ENCODE measurements at places on chromosomes 11 and 22.

DNA sequence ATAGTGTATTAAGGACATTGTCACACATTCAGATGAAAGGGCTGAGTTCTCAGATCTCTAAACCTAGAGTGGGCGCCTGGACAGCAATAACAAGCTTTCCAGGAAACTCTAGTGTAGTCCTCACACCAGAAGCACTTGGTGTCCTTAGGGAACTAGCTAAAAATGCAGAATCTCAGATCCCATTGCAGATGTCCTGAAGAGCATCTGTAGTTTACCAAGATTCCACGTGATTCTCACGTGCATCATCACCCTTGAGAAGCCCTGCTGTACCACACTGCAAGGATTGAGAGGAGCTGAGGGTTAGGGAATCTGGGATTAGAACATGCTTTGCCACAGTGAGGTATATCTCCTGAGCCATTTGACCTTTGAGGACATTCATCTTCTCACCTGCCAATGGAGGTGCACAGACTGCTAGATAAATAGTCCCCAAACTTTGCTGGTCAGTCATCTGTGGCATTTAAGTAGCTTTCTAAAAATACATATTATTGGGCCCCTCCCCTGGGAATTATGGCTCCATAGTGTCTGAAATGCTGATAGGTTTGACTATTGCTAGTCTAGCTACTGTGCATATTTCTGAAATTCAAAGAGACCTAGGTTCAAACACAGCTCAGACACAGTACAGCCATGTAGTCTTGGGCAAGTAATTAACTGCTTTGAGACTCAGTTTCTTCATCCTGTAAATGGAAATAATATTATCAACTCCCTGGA lies 1068.9 kb downstream of the OPCML start:
- no peak for DNase-seq

GRCh38 chr11:67611165-67611564 lies 4.4 kb downstream of the NDUFV1 start:
- no peak for DNase-seq

- no peak for DNase-seq
These were observed 4.2 kb upstream of the SERPINH1 start for GRCh38 chr11:75557666-75558494.

GRCh38 chr11:67525275-67525976 lies 2.2 kb upstream of the CABP2 start:
- no peak for DNase-seq

DNA sequence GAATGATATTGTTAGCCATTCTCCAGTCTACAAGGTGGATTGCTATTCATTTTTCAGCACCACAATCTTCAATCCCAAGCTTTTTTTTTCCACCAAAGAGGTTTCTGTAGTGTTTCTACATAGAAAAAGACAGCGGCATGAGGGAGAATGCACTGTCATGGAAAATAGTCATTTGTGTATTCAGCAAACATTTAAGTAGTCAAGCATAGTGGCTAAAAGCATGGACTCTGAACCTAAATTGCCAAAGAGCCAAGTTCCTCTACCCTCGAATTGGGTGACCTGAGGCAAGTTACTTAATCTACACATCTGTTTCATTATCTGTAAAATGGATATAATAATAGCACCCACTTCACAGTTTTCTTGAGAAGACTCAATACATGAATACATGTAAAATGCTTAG lies 14.2 kb downstream of the GAS2 start:
- DNase-seq = no peak

DNA sequence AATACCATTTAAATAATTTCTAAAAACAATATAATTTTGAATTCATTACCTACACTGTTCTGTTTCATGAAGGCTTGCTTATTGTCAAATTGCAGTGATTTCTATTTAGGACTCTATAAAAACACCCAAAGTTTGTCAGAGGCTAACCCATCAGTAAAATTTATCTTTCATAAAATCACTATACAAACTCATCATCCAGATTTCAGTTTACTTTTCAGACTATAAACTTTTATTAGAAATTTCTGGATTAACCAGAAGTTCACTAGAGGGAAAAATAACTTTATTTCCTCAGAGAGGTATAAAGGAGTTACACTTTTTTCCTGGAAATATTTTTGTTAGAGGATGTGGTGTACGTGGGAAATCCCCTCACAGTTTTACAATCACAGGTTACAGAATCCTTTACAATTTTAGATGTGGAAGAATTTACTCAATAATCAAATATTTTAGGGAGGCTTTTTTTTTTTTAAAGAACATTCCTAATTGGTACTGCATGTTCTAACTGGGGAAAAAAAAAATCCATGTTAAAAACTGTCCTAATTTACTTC lies 176.7 kb downstream of the SWAP70 start:
- no peak for DNase-seq

DNA sequence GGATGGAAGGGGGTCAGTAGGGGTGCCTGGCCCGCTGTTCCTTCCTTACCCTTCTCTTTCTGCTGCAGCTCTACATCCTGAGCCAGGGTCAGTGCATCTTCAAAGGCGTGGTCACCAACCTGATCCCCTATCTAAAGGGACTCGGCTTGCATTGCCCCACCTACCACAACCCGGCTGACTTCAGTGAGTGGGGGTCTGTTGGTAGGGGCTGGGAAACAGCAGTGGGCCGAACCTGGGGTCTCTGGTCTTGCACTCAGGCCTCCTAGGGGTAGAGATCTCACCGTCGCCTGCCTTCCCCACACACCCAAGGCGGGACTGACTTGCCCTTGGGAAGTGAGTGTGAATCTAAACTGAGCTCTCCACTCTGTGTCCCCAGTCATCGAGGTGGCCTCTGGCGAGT lies 7.6 kb downstream of the ABCG4 start:
- no peak for DNase-seq

- no peak for DNase-seq
These were observed 96.9 kb downstream of the SLC1A2 start for GRCh38 chr11:35322318-35322979.

- no peak for DNase-seq
These were observed 58.3 kb downstream of the TYR start for GRCh38 chr11:89235976-89236375.

GRCh38 chr11:64791781-64792291 lies 11.2 kb downstream of the MAP4K2 start:
- DNase-seq = no peak

DNA sequence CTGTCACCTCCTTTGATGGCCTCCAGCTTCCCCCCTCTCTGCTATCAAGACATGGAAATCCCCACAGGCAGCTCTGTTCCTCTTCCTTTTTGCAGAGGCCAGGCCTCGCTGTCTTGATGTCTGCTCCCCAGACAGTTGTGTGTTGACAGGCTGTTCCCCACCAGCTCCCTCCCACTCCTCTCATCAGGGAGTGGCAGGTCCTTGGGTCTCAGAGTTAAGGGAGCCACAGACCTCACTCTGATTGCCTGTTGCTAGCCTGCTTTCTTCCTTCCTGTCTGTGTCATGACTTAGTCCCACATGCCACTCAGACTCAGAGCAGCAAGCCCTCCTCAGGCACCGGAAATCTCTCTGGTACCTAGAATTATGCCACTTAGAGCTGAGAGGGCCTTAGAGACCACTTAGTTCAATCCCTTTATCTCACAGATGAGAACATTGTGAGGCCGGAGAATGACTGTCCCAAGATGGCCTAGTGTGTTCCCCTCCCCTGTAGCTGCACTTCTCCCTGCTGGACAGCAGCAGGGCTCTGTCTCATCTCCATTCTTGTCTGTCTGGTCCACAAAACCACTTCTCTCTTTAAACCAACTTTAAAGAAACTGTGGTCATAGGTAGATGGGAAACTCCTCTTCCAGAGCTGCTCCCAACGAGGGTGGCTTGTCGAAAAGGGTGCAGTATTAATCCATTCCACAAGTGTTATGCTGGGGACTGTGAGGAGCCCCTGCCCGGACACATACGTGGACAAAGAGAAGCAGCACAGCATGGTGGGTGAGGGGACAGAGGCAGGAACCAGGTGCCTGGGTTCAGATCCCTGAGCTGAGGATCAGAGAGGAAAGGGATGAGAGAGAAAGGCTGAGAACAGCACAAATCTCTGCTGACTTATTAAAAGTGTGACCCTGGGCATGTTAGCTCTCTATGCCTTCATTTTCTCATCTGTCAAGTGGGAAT lies 4.2 kb downstream of the AMPD3 start:
- DNase-seq = no peak

- DNase-seq = no peak
These were observed 100.6 kb downstream of the CSNK2A3 start for GRCh38 chr11:11252403-11252802.

DNA sequence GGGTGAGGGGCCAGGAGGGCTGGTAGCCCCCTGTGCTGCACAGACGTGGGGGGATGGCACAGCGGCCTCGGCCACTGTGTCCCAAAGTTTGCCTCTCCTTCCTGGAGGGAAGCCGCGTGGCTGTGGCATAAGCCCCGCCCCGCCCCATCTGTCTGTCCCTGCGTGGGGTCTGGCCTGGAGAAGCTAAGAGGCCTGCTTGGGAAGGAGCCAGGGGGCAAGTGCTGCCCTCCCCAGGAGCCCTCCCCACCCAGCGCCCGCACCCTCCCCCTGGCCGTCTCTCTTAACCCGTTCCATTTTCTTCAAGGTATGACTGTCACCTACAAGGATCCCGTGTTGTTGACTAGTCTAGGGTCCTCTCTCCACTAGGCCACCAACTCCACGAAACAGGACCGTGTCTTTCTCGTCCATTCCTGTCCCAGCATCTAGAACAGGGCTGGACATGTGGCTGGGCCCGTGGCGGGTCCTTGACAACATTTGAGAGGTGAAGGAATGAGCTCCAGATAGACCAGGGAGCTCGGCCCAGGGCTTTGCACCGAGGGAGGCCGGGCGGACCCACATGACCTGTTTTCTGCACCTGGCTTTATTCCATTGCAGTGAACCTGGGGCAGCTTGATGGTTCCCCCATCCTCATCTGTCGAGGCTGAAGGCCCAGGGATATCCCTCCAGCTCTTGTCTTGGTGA lies 428.0 kb downstream of the TBC1D22A start:
- DNase-seq = no peak

DNA sequence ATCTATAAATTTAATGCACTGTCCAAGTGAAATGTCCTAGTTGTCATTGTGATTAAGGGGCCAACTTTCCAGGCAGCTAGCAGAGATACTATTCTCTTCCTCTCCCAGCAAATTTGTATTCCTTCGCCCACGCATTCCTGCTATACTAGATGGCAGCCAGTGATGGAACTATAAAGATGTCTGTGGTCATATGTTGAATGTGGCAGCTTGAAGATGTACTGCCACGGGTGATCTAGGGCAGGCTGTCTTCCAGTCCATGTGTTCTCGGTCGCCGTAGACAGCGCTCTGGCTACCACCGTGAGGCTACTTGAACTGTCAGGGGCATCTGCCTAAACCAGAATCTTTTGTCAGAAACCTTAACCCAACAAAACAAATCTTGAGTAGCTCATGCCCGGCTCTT lies 8.3 kb upstream of the SIDT2 start:
- DNase-seq = no peak

DNA sequence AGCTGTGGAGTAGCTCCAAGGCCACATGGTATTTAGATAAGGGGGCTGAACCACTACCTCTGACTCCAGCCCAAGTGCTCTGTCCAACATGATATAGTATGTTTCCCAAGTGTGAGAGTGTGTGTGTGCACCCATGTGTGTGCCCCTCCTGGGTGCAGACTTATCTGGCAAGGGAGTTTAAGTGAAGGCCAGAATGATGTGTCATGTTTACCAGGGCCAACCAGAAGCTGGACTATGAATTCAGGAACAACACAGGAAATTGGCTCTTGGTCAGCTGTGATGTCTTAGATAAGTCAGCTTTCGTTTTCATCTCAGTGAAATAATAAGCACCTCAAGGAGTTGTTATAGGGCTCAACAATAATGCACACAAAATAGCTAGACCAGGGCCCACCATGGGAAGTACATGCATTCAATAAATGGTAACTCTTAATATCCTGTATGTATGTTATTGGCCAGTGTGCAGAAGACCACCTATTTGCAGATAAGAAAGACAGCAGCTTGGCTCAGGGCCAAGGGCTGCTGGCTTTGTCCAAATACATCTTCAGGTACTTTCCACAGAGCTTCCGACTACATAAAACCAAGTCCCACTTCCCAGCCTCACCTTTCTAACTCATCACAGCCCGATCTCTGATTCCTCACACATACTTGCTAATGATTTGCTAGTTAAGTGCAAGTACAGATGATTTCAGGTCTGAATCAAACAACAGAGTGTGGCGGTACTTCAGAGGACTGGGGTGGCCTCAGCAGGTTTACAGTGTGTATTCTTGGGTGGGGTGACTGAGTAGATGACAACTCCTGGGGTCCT lies 120.9 kb downstream of the ME3 start:
- DNase-seq = no peak

GRCh38 chr11:40032331-40032730 lies 1427.1 kb downstream of the LRRC4C start:
- no peak for DNase-seq

DNA sequence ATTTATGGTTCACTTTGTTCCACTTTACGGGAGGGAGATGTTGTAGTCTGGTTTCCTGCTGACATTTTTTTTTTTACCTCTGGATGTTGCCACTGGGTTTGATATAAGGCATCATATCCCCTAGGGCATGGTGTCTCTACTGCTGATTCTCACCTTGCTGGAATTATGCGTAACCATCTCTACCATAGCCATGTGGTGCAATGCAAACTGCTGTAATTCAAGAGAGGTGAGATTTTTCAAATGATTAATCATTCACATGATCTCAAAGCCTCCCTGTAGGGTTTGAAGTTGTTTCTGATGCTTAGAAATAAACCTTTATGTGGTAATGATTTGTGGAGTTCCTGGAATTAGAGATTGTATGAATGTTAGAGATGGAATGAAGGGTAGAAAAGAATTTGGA lies 13.0 kb downstream of the MS4A3 start:
- no peak for DNase-seq

GRCh38 chr11:3920148-3920852 lies 64.8 kb downstream of the STIM1 start:
- no peak for DNase-seq

GRCh38 chr11:74493791-74494630 lies 487 bp upstream of the LIPT2 start:
- DNase-seq = peak; percentile 8

GRCh38 chr11:134443246-134443645 lies 31.2 kb upstream of the B3GAT1 start:
- DNase-seq = no peak

- no peak for DNase-seq
These were observed 60.6 kb upstream of the PPP6R3 start for GRCh38 chr11:68399916-68400315.

- no peak for DNase-seq
These were observed 4.5 kb downstream of the SHISA8 start for GRCh38 chr22:41910050-41911000.

DNA sequence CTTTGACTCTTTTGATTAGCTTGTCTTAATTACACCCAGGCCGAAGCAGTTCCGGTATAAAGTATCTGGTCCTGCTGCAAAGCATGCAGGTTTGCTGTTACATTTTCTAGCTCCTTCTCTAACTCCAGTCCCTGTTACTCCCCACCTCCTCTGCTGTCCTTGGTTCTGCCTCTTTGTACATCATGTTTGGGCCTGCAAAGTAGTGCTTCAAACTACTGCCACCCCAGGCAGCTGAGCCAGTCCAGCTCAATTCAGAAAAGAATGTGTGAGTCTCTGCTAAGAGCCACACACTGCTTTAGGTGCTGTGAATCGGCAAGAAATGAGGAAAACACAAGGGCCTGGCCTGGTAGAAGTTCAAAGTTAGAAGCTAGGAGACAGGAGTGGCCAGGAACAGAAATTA lies 136.0 kb downstream of the SERGEF start:
- no peak for DNase-seq
